ENCODE measurements at places on chromosomes 12 and 14.

DNA sequence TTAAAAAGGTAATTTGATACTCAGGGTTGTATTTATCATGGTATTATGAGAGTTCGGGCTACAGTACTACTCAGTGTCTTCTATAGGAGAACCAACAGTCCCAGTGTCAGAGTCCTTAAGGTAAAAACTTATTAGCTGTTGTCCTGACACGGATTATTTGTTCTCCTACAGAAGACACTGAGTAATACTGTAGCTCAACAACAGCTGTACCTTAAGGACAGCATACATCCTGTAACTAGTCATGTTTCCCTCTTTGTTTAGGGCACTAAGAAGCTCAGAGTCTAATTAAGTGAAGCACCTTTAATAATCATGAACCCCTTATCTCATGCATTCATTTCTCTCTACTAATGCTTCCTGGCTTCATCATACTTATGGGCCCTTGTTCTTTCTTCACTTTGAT, 33.9 kb downstream of the ARF6 start:
- DNase-seq: no peak

- peak; percentile 24 for DNase-seq
Observed at GRCh38 chr14:54555651-54556050, 11.3 kb upstream of the SAMD4A start.

GRCh38 chr14:99758121-99758821, 34.9 kb upstream of the EML1 start:
- DNase-seq: peak; percentile 100

GRCh38 chr12:93073324-93073723, 144.2 kb upstream of the EEA1 start:
- DNase-seq: no peak

- no peak for DNase-seq
Observed at GRCh38 chr12:128672893-128673292, 150.9 kb downstream of the SLC15A4 start.

GRCh38 chr14:51818748-51819380, 41.5 kb upstream of the GNG2 start:
- DNase-seq: no peak

DNA sequence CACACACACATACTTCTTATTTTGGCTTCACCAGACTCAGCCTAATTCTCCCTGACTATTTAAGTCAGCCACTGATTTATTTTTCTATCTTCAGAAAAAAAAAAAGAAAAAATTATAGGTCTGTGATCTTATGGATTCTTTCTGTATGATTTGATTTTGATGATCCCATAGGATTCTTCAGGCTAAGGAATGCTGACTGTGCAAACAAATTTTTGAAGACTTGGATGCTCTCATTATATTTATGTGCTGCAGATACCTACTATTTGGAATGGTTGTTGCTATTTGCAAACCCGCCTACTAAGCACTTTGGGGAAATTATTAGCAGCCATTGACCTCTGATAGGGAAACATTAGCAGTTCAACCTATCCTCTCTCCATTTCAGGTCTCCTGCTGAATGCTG, 4.0 kb upstream of the ANO4 start:
- no peak for DNase-seq

GRCh38 chr12:131591136-131591535, 119.8 kb upstream of the SFSWAP start:
- DNase-seq: no peak

DNA sequence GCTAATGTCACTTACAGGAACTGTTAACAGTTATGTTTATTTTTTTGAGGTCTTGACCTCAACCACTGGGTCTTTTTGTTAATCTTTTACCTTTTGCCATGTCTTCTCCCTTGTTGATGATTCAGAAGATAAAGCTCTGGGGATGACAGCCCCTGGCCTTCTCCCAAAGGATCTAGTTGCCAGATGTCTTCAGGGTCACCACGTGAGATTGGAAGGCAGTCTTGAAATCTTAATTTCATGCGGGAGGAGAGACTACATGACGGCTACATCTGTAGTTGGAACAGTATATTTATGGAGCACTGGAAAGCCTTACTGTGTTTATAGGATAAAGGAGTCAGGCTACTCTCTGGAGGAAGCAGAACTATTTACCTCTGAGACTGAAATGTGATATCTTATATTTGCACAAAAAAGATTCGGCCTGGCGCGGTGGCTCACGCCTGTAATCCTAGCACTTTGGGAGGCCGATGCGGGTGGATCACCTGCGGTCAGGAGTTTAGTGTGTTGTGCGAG, 5.6 kb downstream of the MLEC start:
- peak; percentile 37 for DNase-seq

DNA sequence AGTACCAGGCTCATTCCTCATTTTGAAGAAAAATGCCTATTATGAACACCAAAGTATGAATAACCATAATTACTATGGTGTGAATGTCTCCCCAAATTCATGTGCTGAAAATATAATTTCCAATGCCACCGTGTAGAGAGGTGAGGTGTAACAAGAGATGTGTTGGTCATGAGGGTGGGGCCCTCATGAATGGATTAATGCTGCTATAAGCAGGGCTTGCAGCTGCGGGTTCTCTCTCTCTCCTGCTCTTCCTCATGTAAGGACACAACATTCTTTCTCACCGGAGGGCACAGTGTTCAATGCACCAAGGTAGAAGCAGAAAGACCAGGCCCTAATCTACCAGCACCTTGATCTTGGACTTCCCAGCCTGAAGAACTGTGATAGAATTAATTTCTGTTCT, 70.0 kb downstream of the TMTC1 start:
- DNase-seq: no peak

DNA sequence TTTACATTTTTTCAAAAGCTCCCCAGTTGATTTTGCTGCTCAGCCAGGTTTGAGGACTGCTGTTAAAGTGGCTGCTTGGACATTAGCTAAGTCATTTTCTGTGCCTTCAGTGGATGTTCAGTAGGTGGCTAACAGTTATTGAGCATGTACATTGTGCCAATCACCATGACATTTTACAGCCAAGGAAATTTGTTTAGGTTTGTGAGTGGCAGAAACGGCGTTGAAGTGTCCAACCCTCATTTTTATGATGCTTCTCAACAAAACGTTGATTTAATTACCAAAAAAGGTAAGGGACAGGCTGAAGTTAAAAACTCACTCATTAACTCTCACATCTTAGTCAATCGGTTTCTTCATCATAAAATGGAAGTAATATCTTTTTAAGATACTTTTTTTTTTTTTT, 37.0 kb upstream of the LRIG3 start:
- DNase-seq: no peak

DNA sequence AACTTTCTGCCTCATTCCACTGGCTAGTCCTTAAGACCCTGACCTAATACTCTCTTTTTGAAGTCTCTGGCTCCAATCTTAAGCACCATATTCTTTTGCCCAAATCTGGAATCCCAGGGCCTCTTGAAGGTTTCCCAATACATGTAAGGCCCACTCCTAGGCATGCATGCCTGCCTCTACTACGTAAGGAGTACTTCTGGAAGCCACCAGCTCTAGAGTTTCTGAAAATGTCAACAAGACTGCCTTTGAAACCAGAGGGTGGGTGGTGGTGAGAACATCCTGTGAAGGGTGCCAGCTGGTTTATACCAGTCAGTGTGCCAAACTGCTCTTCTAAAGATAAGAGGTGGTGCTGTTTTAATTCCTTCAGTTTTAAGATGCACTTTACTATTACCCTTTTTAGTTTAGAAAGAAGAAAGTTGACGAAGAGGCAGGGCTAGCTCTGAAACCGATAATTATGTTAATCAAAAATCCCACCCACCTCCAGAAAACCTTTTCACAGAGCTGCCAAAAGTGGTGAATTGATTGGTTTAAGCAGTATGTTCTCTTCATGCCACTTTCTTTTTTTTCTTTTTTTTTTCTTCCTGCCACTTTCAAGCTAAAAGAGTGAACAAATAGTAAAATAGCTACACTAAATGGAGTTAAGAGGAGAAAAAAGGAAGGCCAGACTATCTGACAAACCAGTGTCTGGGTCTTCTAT, 8.7 kb upstream of the WDR89 start:
- DNase-seq: no peak

- DNase-seq: no peak
Observed at GRCh38 chr14:53126731-53127130, 26.4 kb downstream of the DDHD1 start.

GRCh38 chr12:47488888-47489287, 216.9 kb downstream of the RPAP3 start:
- no peak for DNase-seq

DNA sequence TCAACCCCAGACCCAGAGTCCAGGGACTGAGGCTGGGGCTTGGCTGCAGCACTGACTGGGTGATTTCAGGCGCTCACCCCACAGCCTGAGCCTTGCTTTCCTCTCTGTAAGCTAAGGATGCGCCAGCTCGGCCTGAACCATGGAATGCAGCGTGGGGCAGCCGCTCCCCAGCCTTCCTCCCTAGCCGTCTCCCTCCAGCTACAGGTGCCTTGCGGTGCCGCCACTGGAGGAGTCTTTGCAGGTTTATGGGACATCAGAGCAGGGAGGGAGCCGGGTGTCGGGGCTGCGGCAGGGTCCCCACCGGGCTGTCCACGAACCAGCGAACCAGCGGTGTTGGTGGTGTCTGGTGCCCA, 19.4 kb downstream of the PPP2R5C start:
- no peak for DNase-seq

Data from ELR (cell line).